ENCODE measurements at places on chromosomes 6 and 20. TPM values are rescaled to one million over a fixed set of nuclear protein-coding genes. Genes with fewer than 3 reads are reported as not detected.
A peak's percentile ranks its signal among the peaks of the same experiment; 100 is the strongest.

DNA sequence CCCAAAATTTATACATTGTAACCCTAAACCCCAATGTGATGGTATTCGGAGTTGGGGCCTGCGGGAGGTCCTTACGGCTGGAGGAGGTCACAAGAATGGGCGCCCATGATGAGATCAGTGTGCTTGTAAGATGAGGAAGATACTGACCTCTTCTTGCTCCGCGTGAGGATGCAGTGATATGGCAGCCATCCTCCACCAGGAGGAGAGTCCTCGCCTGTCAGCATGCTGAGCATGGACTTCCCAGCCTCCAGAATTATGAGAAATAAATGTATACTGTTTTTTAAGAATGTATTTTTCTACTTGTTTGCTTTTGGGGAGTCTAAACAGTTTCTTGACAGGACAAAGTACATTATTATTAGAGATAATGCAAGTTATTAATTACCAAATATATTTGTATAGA is 8.7 kb upstream of the SYNDIG1 start:
- DNase-seq, result peak; percentile 20

ID1 gene
- 452 TPM for total RNA-seq

DNA sequence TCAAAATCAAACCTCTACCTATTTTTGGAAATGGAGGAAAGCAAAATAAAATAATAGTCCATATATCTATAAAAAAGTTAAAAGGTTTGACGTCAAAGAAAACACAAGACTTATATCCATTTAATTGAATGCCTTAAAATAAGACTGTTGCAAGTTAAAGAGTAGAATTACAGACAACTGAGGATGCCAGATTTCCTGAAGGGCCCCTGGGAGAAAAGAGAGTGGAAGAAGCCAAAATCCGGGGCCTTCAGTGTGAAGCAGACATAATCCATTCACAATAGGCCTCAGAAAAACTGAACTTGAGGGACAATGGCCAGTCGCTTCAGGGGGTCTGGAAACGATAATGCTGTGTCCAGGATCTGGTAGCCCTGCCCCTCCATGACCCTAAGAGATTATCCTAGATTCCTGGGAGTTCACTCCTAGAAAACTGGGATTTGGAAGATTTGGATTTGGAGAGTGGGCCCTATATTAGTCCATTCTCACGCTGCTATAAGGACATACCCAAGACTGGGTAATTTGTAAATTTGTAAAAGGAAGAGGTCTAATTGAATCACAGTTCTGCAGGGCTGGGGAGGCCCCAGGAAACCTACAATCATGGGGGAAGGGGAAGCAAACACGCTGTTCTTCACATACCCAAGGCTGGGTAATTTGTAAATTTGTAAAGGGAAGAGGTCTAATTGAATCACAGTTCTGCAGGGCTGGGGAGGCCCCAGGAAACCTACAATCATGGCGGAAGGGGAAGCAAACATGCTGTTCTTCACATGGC is 94.0 kb upstream of the SLC2A12 start:
- DNase-seq, result no peak

SLC17A3 gene
- total RNA-seq, result 0.27 TPM

DNA sequence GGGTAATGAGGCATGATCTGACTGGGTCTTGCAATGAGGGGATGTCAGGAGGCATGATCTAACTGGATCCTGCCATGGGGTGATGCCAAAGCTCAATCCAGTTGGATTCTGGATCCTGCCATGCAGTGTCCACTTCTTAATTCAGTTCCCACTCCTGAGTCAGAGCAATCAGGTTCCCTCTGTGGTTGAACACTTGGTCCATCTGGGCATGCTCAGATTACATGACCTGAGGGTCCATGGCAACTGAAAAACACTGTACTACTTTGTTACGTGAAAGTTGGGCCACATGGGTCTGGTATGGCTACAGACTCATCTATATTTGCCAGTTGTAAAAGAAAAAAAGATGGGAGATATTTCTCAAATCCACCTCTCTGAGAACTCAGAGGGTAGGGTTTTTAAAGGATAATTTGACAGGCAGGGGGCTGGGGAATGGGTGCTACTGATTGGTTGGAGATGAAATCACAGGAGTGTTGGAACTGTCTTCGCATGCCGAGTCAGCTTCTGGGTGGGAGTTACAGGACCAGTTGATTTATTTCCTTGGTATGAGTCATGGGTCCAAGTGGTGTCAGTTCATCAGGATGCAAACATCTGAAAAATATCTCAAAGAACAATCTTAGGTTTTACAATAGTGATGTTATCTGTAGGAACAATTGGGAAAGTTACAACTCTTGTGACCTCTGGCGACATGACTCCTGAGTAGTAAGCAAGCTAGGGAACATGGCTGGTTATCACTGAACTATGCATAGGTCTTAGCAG is 21.6 kb downstream of the C6orf163 start:
- no peak for DNase-seq

Measured in GM23338 (cell line).